ENCODE measurements at places on chromosomes 12 and 14.

- DNase-seq = no peak
These were observed 358.6 kb upstream of the FOXG1 start for GRCh38 chr14:28407996-28408395.

GRCh38 chr12:130764475-130765185, 48.5 kb upstream of the RIMBP2 start:
- peak; percentile 32 for DNase-seq

- DNase-seq = no peak
These were observed 181.5 kb upstream of the PRKD1 start for GRCh38 chr14:30108975-30109700.

DNA sequence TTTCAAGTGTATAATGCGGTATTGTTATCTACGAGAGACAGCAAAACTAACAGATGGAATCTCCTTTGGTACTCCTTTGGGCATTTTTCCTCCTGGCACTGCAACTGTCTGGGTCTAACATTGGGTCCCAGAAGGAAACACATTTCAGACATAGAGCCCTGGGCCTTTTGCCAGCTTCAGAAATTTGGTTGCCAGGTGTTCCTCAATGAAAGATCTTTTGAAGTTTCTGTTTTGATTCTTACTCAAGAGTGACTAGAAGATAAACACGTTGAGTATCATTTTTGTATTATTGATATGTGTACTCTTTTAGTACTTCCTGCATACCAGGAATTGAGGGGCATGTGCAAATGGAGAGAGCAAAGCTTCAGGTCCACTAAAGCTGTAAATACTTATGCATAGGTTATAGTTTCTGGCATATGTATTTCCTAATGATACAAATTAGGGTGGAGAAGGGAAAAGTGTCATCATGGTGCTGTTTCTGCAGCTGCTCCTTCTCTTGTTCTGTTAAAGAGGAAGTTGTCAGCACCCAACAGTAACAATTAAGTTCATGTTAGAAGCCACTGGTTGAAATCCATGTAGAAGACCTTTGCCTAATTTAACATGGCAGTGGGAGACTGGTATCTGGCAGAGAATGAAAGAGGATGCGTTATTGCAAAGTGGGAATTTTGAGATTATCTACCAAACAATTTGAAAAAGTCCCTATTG, 53.5 kb downstream of the SLC38A6 start:
- no peak for DNase-seq

DNA sequence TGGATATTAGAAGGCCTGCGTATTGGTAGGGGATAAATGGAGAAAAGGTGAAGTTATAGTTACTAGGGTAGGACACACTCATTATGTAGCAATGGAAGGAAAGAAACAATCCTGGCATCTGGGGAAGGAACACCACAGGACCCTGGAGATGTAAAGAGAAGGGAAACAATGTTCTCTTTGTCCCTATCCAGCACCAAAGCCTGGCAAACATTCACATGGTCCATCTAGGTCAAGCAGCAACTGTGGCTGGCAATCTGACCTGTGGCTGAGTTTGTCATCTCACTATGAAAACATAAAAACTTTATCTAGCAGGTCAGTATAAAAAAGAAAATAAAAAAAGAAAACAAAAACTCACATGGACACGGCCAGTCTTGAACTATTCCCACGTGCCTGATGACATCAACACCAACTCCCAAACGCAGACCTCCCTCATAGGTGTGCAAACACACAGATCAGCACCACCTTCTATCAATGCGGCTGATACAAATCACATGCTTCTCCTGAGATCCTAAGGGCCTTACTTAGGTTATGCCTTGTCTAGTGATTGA, 2.6 kb downstream of the POMT2 start:
- DNase-seq = no peak

GRCh38 chr12:33265900-33266299, 173.7 kb downstream of the SYT10 start:
- no peak for DNase-seq

- peak; percentile 69 for DNase-seq
These were observed 36.8 kb downstream of the NIN start for GRCh38 chr14:50794068-50794645.

DNA sequence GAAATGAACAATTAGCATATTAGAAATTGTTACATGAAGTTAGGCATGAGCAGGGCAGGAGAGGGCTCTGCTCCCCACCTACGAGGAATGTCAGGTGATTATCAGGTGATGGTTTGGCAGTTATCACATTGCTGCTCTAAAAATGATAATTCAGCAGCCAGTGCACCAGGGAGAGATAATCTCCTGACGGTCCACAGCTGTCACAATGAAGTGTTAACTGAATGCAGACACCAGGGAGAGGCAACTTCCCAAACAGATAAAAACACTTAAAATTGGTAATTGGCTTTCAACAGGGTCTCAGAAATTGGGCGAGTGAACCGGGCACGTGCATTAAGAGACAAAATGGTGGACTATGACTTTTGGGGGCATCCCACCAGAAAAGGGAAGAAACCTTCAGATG, 176.0 kb downstream of the GRIP1 start:
- no peak for DNase-seq

GRCh38 chr12:68559984-68560850, 50.5 kb upstream of the RAP1B start:
- peak; percentile 26 for DNase-seq

GRCh38 chr12:70982991-70983390, 62.5 kb upstream of the PTPRR start:
- no peak for DNase-seq

GRCh38 chr12:24134092-24134491, 184.6 kb upstream of the SOX5 start:
- DNase-seq = no peak

- DNase-seq = peak; percentile 22
These were observed 25.5 kb downstream of the CEP83 start for GRCh38 chr12:94434171-94434570.
